DMS 273 treated with DMSO at 0.1 percent for 48 hours (cell line): ENCODE measurements at places on chromosomes 12 and 14.

DNA sequence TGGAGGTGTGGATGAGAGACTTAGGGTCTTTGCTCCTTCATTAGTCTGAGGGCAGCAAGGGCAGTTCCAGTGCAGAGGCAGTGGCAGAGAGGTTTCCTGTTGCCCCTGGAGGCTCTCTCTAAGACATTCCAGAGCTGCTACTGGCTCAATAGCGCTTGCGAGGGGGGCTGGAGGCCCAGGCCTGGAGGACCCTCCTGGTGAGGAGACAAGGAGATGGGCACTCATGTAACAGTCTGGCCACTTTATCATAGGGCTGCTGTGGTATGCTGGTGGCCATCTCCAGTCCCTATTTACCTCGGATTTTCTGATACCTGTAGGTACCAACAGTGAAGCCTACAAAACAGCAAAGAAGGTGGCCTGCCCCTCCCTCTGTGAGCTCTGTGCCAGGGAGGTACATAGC lies 12.7 kb downstream of the CLEC2A start:
- no peak for DNase-seq

DNA sequence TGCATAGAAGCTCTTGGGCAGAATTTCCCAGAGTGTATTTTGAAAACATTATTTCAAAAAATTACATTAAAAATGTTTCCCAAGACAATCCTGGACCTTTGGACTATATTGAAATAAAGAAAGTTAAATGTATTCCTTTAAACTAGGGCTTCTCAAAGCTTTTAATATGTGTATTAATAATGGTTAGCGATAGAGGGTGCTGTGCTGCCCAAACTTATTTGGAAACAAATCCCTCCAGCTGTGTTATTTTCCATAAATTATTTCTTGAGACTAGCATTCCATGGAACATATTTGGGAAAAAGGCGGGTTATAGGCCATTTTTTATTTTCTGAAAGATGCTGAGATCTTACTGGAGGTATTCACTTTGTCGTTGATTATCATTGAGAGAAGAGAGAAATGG lies 397.8 kb upstream of the MIS18BP1 start:
- no peak for DNase-seq

GRCh38 chr14:75445963-75446362 lies 18.1 kb downstream of the JDP2 start:
- no peak for DNase-seq

GRCh38 chr12:105025890-105026289 lies 39.8 kb downstream of the NOPCHAP1 start:
- DNase-seq, result no peak

DNA sequence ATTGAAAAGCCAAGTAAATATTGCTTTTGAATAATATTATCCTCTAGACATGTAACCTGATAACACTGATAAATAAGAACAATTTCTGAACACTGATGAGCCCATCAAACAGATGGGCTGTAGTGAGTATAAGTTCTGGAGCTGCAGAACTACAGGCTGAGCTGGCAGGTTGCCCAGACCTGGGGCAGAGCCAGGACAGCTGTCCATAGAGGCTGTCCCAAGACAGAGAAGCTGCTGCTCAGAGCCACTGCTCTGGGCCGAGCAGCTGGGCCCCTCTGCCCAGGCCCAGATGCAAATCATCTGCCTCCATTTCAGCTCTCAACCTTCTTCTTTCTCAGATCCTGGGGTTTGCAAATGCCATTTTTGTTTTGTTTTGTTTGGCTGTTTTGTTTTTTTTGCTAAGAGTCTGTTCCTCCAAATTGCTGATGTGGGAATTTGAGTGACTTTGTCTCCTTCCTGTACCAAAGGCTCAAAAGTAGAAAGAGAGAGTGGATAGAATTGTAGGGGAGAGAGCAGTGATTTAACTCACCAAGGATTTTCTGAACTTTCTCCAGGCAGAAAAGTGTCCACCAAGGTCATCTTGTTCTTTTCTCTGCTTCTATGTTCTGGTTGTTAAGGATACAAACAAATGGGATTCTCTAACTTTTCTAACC lies 4.0 kb upstream of the TESPA1 start:
- peak; percentile 87 for DNase-seq

GRCh38 chr12:131407221-131408035 lies 303.5 kb upstream of the SFSWAP start:
- DNase-seq, result no peak

DNA sequence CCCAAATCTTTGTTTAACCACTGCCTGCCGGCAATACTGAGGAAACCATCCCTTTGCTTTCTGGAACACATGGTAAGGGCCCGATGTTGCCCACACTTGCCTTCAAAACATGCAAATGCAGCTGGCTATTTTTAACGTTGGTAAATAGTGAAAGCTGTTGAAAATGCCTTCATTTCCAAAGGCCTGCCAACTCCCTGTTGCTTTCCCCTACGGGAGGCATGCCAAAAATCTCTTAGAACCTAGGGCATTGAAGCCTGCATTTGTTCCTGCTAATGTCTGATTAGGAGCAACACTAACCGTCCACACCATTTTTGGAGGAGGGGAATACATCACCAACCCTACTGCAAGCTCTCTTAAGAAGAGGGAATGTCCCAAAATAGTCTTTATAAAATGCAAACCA lies 152.6 kb upstream of the NOS1 start:
- peak; percentile 64 for DNase-seq

- DNase-seq, result no peak
Measured at GRCh38 chr14:103558071-103558882, 4.2 kb downstream of the BAG5 start.

- no peak for DNase-seq
Measured at GRCh38 chr14:23564181-23564812, 3.3 kb downstream of the AP1G2 start.

- no peak for DNase-seq
Measured at GRCh38 chr14:70069186-70069585, 119.6 kb downstream of the SLC8A3 start.

DNA sequence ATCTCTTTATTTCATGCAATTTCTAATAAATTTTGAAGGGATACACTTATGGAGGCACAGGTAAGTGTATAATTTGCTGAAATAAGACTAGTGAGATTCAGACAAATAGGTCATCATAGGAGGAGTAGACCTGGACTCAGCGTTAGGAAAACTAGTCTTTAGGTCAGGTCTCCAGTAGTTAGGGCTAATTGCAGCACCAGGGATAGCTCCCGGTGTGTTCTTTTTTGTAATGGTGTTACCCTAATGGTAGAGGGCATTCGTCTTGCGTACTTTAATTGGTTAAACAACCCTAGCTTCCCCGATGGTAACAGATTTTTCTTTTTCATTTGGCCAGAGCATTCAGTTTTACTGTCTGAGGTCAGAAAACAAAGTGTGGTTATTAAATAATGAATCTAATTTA lies 64.9 kb downstream of the ARID2 start:
- no peak for DNase-seq

GRCh38 chr12:103955811-103956508 lies 9.7 kb upstream of the TDG start:
- DNase-seq, result no peak

GRCh38 chr14:56666294-56666693 lies 86.7 kb downstream of the TMEM260 start:
- no peak for DNase-seq
